Muscle of leg (tissue), 16 donors: ENCODE measurements at places on chromosomes 3 and 15.

DNA sequence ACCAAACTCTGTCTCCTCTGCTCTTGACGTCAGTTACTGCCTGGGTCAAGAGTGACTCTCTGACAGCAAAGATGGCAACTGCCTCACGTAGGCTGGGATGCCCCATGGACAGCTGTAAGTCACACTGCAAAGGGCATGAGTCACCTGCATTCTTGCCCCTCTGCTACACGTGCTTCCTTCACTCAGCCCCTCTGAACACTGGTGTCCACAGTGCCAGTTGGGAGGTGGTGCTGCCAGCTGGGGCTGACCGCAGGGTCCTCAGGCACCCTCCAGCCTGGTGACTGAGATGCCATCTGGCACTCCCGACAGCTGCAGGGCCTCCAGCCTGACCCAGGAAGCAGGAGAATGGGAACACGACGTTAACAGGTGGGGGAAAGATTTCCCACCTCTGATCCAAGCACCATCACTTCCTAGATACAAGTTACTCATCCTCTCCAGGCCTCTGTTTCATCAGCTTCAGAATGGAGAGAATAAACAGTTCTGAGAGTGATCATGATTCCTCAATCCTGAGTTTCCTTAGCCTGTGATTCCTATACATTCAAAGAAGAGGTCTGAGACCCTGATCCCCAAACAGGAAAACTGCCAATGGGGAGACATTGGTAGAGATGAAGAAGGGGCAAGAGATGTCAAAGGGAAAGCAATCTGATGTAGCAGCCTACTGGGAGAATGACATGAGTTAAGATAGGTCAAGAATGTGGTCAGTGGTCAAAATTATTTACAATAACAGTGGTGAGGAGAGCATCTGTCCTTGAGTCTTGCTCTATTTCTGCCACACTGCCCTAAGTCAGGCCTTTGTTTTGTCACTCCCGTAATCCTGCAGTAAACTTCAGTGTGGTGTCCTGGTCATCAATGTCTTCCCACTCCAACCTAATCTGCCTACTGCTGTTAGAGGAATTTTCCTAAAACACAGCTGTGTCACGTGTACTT is 86.1 kb upstream of the BCL6 start:
- peak; percentile 80 for DNase-seq

- DNase-seq, result no peak
Measured at GRCh38 chr3:168044049-168044448, 51.7 kb downstream of the GOLIM4 start.

- no peak for DNase-seq
Measured at GRCh38 chr15:101481917-101482525, 7.5 kb downstream of the PCSK6 start.

DNA sequence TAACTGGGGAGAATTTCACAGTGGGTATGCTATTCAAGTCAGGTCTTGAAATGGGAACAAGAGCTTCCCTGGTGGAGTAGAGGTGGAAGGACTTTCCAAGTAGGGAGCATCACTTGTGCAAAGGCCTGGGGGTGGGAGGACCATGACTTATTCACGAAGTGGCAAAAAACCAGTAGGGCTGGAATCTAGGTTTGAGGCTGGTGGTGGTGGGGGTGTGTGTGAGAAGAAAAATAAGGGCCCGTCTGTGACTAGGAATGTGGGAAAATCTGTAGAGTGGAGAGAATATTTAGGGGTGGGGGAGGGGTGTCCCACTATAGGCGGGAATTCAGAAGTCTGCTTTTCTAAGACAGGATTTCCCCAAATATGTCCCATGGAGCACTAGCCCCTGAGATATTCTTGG is 271.9 kb upstream of the TBL1XR1 start:
- DNase-seq, result no peak

- no peak for DNase-seq
Measured at GRCh38 chr3:72411843-72412242, 436.4 kb downstream of the SHQ1 start.

DNA sequence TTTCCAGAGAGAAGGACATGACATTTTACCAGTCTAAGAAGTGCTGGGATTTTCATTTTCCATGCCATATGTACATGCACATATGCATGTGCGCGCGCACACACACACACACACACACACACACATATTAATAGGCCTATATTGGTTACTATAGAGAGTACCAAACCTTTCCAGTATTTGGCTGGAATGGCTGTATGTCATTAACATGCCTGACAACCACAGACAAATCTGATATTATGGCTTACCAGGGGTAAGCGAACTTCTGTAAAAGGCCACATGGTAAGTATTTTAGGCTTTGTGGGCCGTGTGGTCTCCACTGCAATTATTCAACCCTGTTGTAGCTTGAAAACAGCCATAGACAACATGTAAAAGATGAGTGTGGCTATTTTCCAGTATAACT is 97.2 kb upstream of the TSPAN3 start:
- DNase-seq, result no peak

DNA sequence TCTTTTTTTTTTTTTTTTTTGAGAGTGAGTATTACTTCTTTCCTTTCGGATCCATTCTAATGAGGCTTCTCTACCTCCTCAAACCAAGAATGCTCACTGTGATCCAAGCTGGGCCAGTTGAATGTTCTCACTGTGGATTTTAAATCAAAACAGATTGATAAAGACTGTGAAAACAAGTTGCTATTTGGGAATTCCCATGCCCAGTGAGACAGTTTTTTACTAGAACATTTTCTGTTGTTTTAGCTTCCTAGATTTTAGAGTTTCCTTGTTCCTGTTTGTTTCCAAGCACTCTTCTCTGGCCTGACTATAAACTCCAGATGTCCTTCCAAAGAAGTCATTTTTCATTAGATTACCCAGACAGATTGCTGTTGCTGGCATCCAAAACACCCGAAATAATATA is 60.1 kb upstream of the GALNT15 start:
- DNase-seq, result no peak

DNA sequence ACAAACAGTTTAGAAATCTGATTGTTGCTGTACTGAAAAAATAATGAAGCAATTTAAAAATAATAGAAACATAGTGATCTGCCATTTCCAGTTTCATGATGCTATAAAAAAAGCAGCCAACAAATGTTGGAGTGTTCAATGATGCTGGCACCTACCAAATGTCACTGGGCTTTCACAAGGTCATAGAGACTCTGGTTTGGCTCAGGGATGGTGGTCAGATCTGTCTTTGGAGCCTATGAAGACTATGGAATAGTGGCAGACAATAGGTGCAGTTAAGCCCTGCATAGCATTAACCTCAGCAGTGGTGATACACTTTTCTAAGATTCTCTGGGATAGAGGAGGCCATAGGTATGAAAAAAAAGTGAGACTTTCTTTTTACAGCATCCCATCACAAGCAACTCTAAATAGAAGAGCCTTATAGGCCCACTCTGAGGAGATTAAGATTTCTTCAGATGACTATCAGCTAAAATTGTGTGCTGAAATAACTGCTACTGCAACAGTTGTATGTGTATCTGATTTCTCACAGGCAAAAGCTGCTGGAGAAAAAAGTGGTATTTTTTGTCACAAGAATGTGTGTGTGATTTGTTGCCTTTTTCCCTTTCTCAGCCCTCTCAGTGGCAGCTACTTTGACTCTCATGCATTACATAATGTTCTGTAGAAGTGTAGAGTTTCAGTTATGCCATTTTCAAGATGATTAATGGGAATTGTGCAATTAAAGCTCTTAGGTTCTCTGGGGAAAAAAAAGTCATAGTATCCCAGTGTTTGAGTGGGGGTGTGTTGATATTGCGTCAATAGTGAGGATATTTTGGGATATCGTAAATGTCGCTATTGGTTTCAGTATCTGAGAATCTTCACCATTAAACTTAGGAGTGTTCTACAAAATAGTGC is 137.4 kb downstream of the MBNL1 start:
- peak; percentile 48 for DNase-seq

GRCh38 chr15:70768257-70768883 is 5.0 kb upstream of the UACA start:
- no peak for DNase-seq

DNA sequence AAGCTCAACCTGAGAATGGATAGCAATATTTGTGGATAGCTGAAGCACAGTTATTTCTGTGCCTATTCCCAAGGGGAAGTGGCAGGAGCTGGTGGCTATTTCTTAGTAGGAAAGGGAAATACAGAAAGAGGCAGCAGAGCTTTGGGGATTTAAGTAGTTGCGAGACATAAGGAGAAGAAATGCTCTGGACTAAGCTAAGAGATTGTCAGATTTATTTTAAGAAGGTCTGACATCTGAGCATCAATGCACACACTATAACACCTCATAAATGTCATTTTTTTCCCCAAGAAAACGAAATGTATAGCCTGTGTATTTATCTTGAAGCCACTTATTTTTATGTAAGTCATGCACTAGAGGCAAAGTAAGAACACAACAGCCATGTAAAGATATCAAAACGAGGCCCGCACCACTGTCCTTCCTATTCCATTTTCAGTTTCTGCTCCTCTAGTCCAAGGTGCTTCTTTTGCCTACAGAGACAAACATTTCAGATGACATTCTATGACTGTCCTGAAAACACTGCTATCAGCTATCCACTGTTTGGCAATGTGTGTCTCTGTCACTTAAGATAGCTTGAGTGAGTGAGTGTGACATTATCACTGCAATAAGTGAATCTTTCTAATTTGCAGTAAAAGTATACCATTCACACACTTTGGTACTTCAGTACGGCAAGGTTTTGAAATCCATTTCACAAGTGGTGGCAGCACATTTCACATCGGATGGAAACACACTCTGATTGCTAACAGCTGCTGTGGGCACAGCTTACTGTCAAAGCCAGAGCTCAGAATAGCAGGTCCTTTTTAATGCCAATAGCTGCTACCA is 62.7 kb upstream of the ICE2 start:
- peak; percentile 57 for DNase-seq

- DNase-seq, result no peak
Measured at GRCh38 chr15:83413054-83413719, 34.0 kb upstream of the SH3GL3 start.

DNA sequence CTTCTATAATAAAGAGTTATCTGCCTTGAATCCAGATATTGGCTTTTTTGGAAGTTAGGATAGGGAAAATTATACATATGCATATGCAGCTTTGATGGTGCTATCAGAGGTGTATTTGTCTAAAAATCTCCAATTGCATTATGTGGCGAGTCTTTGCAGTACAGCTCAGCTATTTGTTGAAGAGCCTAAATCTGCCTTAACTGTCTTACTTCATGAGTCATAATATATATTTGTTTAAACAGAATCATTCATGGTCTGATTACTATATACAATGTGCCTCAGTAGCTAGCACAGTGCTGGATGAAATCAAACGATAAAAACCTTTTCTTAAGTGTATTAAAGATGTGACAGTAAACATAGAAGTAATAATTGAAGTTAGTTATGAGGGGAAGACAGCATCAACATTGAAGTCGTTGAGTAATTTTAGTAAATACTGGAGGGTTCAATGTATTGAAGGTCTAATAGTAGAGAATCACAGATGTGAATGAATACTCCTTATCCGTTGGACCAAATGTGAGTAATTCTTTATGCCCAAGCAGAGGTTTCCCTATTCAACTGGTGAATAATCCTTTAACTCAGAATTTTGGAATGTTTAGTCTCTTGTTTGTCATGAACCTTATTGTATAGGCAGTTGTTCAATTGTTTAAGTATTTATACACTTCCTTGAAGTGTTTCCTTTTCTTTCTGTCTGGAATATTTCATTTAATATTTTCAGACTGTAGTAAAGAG is 74.8 kb upstream of the NAALADL2 start:
- DNase-seq, result no peak

GRCh38 chr3:196128172-196128843 is 46.4 kb upstream of the TFRC start:
- no peak for DNase-seq

- DNase-seq, result no peak
Measured at GRCh38 chr3:77773084-77773483, 733.2 kb downstream of the ROBO2 start.

- DNase-seq, result peak; percentile 37
Measured at GRCh38 chr15:59199626-59200465, 6.8 kb upstream of the LDHAL6B start.

DNA sequence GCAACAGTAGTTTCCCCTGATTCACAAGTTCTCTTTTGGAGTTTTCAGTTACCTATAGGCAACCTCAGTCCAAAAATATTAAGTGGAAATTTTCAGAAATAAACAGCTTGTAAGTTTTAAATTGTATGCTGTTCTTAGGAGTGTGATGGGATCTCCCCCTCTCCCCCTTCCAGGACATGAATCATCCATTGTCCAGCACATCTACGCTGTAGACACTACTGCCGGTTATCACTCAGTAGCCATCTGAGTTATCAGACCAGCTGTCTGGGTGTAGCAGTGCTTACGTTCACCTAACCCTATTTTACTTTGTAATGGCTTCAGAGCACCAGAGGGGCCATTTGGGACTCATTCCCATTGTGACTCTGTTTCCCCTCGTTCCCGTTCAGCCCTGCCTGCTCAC is 96.7 kb upstream of the PLXNA1 start:
- no peak for DNase-seq

DNA sequence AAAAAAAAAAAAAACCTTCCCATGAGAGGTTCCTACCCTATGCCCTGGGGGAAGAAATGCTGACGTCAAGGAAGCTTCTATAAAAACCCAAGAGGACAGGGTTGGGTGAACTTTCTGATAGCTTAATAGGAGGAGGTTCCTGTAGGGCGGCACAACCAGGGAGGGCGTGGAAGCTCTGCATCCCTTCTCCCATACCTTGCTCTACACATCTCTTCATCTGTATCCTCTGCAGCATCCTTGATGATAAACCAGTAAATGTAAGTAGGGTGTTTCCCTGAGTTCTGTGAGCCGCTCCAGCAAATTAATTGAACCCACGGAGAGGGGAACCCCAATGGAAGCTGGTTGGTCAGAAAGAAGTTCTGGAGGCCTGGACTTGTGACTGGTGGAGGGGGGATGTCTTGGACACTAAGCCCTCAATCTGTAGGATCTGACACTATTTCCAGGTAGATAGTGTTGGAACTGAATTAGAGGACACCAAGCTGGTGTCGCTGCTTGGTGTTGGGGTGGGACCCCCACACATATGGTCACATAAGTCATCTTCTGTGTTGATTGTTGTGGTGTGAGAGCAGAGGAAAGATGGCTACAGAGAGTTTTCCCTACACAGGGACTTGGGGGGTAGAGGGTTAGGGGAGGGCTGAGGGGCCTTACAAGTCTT is 91.5 kb downstream of the ST6GAL1 start:
- no peak for DNase-seq

DNA sequence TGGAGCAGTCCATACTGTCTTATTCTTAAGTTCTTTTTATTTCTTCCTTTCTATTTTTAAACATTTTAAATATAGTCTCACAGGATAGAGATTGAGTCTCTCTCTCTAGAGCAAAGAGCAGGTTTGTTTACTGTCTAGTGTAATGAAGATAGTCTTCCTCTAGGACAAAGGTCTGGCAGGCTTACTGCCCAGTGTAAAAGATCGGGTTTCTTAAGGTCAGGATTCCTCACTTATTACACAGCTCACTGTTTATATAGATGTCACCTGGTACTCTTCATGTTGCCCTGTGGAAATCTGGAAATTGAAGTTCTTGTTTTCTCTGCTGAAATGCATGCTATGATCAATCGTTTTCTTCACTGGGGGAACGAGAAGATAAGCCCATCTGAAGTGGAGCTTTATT is 76.0 kb downstream of the ZBBX start:
- DNase-seq, result peak; percentile 41

- no peak for DNase-seq
Measured at GRCh38 chr3:171745577-171746319, 64.5 kb downstream of the PLD1 start.
